ENCODE measurements at places on chromosomes 11 and 22. TPM values are rescaled to one million over a fixed set of nuclear protein-coding genes. Genes with fewer than 3 reads are reported as not detected.

- DNase-seq, result peak; percentile 47
Observed at GRCh38 chr11:6319704-6320410, 444 bp downstream of the CAVIN3 start.

GRCh38 chr22:20591660-20592310 lies 84.4 kb downstream of the MED15 start:
- no peak for DNase-seq

GRCh38 chr11:123040111-123040432 lies 21.9 kb downstream of the HSPA8 start:
- DNase-seq, result no peak

DNA sequence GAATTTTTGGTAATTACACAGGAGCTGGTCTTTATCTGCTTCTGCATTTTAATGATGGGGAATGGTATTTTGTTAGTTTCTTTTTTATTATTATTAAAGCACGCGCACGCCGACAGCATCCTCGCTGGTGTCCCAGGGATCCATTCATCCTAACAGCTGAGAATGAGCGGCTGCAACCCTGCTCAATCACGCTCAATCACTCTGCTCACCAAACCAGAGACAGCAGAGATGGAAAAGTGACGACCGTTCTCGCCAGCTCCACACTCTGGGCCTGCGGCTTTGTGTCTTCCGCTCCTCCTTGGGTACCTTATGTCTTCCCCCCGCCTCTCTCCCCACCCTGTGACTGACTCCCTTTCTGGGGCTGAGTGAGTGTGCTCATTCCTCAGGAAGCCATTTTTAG lies 84.5 kb downstream of the DSCAML1 start:
- DNase-seq, result no peak

The PRR33 gene
- total RNA-seq, result not detected

Measured in SK-MEL-5 (cell line).